GM03348 (cell line): ENCODE measurements at places on chromosomes 4 and X.

GRCh38 chr4:10704430-10704810 lies 19.9 kb upstream of the CLNK start:
- no peak for DNase-seq

GRCh38 chrX:11341274-11342201 lies 48.3 kb downstream of the AMELX start:
- DNase-seq = peak; percentile 45

GRCh38 chrX:118519411-118520215 lies 24.0 kb downstream of the DOCK11 start:
- peak; percentile 6 for DNase-seq

DNA sequence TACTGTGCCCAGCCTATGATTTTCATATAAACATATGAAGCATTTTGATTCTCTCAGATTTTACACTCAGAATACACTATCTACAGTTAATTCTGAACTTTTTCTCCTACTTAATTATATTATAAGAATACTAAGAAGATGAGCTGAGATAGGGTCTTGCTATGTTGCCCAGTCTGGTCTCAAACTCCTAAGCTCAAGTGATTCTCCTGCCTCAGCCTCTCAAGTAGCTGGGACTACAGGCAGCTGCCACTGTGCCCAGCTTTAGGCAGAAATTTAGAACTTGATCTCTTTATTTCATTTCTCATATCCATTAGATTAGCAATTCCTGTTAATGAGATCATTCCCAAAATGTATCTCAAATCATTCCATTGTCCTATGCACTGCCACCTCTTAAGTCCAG lies 4.7 kb upstream of the LARP1B start:
- no peak for DNase-seq

DNA sequence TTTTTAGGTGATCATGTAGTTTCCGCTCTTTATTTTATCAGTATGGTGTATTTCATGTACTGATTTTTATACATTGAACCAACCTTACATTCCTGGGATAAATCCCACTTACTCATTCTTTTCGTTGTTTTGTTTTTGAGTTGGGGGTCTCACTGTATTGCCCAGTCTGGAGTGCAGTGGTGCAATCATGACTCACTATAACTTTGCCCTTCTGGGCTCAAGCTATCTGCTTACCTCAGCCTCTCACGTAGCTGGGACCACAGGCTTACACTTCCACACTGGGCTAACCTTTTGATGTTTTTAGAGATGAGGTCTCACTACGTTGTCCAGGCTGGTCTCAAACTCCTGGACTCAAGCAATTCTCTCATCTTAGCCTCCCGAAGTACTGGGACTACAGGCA lies 19.5 kb upstream of the STARD8 start:
- DNase-seq = no peak

- DNase-seq = no peak
These were observed 47.9 kb upstream of the PACRGL start for GRCh38 chr4:20652226-20652885.

- DNase-seq = peak; percentile 51
These were observed 14.1 kb upstream of the CD99 start for GRCh38 chrX:2676794-2677675.

DNA sequence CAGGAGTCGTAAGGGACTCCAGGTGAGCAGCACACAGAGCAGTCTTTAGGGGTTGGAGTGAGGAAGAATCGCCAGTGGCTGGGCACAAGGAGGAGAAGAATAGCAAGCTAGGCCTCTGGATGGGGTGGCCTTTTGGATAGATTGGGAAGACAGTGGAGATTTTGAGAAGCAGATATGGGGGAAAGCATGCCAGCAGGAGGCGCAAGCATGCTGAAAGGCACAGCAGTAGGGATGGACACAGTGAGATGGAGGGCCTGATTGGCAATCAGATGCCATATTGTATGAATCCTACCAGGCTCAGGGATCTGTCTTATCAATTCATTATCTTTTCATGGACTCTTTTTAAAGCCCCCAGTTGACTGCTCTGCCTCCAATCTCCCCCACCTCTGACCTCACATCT lies 60.4 kb upstream of the MAGEA4 start:
- no peak for DNase-seq

- no peak for DNase-seq
These were observed 183.1 kb downstream of the HS6ST2 start for GRCh38 chrX:132775263-132775823.

DNA sequence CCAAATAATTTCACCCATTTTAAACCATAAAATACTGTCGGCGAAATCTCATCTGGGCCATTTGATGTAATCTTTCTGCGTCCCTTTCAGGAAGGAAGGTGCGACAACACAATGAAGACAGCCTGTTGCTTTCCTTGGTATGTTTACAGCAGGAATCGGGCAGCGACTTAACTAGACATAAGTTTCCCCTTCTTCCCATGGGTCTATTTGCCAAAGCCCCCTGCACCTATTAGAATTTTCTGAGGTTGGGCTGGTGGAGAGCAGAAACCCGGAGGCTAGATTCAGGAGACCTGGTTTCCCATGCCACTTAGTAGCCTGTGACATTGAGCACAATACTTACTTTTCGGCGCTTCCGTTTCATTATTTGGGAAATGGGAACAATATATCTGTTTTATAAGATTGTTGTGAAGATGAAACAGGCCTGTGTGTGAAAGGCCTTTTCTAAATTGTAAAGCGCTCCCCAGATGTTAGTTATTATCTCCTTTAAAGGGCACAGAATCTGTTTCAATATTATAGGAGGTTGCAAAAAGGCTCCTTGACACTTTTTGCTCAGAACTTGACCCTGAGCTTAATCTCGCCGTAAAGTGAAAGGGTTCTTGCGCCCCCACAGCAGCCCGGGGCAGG lies 552 bp upstream of the AFF1 start:
- DNase-seq = no peak

DNA sequence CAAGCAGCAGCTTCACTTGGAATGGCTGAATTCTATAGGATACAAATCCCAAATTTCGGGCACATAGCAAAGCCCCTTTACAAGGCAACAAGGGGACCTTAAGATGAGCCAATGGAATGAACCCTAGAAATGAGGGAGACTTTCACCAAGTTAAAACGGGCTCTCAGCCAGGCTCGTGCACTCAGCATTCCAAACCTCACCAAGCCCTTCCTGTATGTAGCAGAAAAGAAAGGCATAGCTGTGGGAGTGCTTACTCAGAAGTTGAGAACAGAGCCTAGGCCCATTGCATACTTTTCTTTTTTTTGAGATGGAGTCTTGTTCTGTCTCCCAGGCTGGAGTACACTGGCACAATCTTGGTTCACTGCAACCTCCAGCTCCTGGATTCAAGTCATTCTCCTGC lies 10.8 kb upstream of the HERC5 start:
- no peak for DNase-seq

DNA sequence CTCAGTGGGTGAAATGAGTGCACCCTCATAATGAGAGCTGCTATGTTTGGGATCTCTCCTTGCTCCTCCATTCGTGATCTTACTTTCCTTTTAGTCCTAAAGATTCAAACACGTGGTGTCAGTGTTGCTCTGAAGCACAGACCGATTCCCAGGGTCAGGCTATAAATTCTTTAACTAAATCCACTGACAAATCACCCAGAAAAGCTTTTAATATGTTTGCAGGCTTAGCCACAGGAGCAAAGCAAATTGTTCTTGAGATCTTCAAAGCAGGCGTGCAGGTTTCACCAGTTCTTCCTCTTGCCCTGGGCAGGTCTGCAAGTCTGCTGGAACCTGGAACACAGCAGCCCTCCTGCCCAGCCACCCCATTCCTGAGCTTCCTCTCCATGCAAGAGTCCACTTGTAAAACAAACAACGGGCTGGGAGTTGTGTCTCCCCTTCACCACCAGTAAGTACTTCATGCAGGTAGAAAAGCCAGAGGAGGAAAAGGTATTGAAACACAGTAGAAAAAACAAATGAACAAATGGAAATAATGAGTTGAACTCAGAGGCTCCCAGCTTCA lies 70.1 kb upstream of the ENPP6 start:
- peak; percentile 49 for DNase-seq
